Activated CD4-positive, alpha-beta memory T cell treated with anti-CD3 and anti-CD28 coated beads for 36 hours (primary cell): ENCODE measurements at places on chromosomes 3 and 15. TPM values are rescaled to one million over a fixed set of nuclear protein-coding genes. Genes with fewer than 3 reads are reported as not detected.

PLCL2 gene
- total RNA-seq = 16.7 TPM

SOX2 gene
- total RNA-seq = not detected

MST1R gene
- total RNA-seq = 0.39 TPM

SH3GL3 gene
- not detected for total RNA-seq

TPRG1 gene
- total RNA-seq = 11.5 TPM

DIPK2A gene
- total RNA-seq = 9.8 TPM

DHX36 gene
- total RNA-seq = 65.5 TPM

TLR9 gene
- 0.59 TPM for total RNA-seq

POLG gene
- 97.4 TPM for total RNA-seq

FRMD4B gene
- total RNA-seq = 29.1 TPM

SGO1 gene
- 37.4 TPM for total RNA-seq
